ENCODE measurements at places on chromosomes 4 and X.

DNA sequence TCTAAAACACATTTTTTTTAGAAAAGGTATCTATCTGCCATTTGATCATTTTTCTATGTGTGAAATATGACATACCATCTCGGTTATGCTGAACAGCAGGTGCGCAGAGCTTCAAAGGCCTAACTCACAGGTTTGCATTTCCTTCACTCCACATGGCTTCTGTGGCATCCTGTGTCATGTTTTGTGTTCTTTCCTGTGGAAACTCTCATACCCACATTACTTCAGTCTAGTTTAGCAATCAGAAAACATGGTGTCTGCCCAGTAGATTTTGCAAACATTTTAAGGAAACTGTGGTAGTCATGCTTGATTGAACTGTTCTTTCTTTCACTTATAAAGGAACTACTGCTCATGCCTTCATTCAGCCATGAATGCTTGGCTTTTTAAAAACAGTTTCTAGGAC lies 11.3 kb upstream of the ARAP2 start:
- DNase-seq: peak; percentile 24

GRCh38 chr4:149161247-149161646 lies 654.4 kb downstream of the IQCM start:
- DNase-seq: no peak

DNA sequence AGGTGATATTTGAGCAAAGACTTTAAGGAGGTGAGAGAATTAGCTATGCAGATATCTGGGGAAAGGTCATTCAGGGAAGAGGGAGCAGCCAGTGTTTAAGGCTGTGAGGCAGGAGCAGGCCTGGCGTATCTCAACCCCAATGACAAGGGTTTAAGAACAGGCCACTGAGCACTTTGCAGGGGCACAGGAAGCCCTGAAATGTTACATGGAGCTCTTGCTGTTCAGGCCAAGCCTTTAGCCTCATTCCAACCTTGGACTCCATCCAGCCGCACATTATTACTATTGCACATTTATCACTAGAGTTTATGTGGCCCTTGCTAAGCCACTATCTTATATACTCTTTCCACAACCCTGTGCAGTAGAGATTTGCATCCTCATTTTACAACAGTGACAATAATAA lies 114.0 kb downstream of the EFNB1 start:
- DNase-seq: no peak

DNA sequence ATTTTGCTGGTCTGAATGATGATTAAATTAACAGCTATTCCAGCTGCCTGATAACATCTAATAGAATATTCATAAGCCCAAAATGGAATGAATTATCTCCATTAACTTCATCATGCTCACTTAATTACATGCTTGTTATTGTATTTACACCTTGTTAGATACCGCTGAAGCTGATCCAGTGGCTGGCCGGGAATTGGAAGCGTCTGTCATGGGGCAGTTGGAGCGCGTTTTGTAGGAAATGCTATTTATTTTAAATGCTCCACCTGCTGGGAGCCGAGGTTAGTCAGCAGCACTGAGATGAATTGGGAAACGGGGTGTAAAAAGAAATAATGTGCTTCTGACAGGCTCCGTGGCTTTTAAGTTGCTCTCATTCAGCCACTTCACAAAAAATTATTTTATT lies 25.2 kb downstream of the ARX start:
- DNase-seq: no peak

DNA sequence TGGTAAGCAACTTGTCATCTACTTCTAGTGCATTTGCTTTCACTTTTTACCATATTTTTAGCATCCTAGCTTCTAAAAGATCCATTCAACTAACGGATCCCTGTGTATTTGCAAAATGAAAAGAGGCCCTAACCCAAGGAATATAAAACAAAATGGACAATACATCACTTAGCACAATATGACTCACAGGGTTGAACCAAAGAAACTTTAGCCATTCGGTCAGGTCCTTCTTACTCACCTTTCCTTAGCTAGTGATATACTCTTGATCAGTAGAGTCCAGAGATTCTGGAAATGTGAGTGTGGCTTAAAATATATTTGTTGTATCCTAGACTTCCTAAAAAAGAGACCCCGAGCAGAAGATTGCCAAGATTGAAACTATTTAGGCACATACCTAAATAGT lies 19.5 kb downstream of the TMPRSS11E start:
- DNase-seq: no peak

DNA sequence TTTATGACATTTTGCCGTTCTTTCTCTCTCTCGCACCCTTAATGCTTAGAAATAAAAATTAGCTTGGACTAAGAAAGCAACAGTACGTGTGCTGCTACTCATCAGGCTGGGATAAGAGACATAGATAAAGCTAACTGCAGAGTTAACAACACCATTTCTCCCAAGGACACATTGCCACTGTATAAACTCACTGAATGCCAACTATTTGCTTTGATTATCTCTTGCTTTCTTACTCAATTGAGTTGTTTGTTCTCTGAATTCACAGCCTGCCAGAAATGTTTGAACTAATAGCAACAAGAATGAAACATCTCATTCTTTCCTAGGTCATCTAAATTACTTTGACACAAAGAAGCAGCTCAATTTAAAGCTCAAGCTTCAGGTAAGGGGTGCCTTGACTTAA lies 34.6 kb downstream of the F8 start:
- DNase-seq: no peak

DNA sequence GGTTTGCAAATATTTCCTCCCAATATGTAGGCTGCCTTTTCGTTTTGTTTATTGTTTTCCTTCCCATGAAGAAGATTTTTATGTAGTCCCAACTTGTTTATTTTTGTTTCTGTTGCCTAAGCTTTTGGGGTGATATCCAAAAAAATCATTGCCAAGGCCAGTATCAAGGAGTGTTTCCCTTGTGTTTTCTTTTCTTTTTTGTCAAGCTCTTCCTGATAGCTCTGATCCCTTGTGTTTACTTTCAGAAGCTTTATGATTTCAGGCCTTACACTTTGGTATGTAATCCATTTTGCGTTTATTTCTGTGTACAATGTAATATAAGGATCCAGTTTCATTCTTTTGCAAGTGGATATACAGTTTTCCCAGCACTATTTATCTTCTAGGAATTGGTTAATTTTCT lies 93.9 kb downstream of the KLHL13 start:
- DNase-seq: no peak

- DNase-seq: no peak
These were observed 46.1 kb upstream of the GPR78 start for GRCh38 chr4:8534129-8534528.

GRCh38 chr4:185108185-185108584 lies 34.9 kb upstream of the SLC25A4 start:
- DNase-seq: no peak

DNA sequence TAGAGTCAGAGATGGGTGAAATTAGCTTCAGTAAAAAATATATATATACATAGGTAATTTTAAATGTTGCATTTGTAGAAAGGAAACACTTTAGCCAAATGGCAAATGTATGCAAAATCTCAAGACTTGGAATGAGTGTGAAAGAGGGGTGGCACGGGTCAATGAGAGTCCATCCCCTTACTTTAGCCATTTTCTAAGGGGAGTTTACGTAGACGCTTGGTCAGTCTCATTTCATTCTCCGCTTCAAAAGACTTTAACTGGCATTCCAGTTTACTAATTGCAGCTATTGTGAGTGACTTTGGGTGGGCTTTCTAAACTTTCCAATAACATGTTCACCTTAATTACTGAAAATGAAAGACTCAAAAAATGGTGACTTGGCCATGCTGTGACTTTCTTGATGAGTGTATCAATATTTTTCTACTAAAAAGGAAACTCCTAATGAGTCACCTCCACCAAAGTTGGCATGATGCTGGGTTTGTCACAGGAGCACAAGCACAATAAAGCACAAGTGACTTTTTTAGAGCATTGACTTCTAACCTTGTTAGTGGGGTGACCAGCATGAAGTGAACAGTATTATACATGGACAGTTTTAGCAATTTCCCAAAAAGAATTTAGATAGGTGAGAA lies 356.0 kb upstream of the RASGEF1B start:
- no peak for DNase-seq

DNA sequence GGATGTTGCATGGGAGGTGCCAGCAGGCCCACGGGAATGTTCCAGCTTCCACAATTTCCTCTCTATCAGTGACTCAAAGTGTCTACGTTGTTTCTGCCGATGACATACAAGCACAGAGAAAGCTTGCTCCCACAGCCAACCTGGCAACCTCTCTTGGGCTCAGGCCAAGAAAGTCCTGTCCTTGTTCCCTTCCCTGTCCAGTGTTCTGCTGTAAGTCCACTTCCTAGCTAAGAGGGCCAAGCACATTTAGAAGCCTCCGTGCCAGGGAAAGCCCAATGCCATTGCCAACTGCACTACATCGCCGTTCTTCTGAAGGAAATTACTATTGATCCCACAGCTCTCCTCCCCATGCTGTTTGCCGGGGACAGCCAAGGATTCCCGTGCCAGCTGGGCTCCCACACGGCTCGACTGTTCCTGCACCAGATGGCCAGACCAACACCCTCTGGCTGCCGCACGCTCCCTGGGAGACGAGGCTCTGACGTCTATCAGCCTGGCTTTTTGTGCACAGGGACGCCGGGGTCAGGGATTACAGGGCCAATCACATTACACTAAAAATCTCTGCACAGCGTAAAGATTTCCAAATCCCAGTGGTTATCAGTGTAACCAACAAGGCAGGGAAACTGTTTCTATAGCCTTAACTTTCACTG lies 284.0 kb downstream of the BCOR start:
- DNase-seq: no peak

DNA sequence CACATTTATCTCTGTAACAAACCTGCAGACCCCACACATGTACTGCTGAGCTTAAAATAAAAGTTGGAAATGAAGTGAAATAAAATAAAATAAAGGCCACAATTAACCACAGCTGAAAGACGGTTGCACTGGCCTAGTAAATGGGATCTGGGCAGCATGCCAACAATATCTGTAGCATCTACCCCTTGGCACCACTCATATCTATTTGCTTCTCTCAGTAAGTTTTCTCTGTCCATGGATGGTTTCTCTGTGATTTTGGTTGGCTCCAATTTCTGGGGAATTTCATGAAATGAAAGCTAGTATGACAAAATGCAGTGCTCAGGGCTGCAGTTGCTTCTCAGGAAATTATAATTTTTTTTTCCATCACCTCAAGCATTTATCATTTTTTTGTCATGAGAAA lies 172.0 kb upstream of the IL15 start:
- DNase-seq: no peak

DNA sequence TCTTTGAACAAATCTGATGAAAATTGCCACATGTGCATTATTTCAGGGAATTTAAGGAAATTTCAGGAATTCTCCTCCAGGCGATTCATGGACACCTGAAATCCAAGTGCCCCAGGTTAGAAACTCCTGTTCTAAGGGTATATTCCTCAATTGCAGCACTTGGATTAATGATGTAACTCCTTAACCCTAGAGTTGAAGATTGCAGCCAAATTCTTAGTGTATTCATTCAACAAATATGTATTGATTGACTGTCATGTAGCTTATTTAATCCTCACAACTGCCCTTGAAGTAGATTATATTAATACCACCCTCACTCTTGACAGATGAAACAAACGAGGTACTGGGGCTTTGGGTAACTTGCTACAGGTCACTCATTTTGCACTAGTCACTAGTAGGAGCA lies 11.3 kb downstream of the CETN2 start:
- DNase-seq: no peak

Data from stimulated activated CD8-positive, alpha-beta memory T cell treated with anti-CD3 and anti-CD28 coated beads, Interleukin-4, amount 100 ng/mL, for 4 hours (primary cell).